ENCODE measurements at places on chromosomes 12 and 14.

DNA sequence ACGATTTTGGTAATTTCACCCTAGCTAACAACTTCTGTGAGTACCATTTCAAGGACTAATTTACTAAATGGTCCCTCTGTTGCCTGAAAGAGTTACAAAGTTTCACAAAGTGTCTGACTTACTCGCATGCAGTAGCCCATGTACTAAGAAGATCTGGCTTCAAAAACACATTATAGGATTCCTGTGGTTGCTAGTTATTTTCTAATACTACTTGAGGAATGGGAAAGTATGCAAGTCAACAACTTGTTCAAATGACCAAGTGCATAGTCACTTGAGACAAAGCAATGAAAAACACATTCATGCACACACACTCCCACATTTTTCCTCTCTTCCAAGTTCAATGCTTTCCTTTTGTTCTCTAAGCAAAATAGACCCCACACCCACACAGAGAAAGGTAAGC, 219.7 kb upstream of the TMPO start:
- no peak for DNase-seq

DNA sequence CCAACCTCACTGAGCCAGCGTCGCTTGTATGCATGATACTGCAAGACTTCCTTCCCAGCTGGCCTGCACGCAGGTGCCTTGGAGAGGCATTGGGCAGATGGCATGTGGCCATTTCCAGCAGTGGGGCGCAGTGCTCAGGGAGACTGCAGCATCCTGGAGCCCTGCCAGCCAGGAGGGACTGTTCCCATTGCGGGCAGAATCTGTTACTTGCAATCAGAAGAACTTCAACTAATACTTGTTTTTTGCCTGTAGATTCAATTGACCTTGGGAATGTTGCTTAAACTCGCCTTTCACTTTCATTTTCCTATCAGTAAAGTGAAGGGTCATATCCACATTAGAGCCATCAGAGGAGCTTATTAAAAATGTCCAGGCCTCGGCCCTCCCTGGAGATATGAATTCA, 29.8 kb downstream of the ANKRD9 start:
- DNase-seq: no peak

DNA sequence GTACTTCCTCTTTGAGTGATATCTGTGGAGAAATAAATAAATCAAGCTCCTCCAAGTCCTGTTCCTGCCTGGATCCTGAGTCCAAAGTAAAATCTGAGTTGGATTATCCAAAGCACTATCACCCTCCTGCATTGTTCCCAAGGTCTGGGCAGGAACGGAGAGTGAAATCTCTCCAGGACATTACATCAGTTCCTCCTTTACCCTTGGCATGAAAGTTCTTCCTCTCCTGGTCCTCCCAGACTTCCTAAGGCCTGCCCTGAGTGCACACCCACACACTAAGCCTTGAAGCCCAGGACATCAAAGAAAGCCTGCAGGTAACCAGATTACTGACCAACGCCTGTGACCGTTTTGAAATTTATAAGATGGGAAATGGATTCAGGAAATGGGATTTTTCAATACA, 206.8 kb upstream of the BCL2L14 start:
- no peak for DNase-seq

- no peak for DNase-seq
Measured at GRCh38 chr14:65150898-65151608, 48.7 kb upstream of the MAX start.

GRCh38 chr12:54419088-54419887, at the start of gene ITGA5:
ITGA5 (minus strand) TSS chr12:54419266; CDS start chr12:54419198, 68 bp downstream.
- DNase-seq: peak; percentile 50

DNA sequence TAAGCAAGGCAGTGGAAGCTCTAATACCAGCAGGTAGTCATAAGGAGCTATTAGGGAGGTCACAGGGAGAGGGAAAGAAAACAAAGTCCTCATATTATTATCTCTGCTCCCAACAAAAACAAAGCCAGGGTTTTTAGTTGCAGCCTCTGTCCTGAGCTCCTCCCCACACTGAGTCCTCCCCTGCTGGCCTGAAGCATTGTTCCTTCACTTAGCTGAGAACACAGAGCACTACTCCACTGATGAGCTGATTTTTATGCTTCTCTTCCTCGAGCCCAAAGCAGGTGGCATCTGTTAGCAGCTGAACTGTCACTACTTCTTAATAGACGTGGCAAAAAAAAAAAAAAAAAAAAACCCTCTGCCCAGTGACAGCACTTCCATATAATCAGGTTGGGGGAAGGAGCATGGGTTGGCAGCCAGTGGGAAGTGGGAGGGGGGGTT, 10.5 kb upstream of the STAC3 start:
- no peak for DNase-seq

DNA sequence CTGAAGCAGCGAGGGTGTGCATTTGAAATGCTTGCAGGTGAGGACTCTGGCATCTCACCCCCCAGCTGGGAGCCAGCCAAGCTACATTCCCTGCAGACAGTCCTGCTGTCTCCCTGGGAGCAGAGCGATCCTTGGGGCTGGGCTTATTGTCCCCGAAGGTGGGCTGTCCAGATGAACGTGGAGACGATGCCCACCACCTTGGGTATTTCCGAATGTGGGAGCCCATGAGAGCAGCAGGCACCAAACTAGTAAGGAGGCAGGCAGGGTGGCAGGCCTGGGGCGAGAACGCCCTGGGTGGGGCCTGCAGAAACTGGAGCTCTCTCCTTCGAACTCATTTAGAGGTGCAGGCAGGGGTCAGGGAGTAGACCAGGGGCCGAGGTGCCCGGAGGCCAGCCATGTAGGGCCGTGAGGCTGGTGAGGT, 18.5 kb downstream of the ZBTB42 start:
- DNase-seq: no peak

- DNase-seq: no peak
Measured at GRCh38 chr14:91238661-91239060, 5.8 kb downstream of the GPR68 start.

DNA sequence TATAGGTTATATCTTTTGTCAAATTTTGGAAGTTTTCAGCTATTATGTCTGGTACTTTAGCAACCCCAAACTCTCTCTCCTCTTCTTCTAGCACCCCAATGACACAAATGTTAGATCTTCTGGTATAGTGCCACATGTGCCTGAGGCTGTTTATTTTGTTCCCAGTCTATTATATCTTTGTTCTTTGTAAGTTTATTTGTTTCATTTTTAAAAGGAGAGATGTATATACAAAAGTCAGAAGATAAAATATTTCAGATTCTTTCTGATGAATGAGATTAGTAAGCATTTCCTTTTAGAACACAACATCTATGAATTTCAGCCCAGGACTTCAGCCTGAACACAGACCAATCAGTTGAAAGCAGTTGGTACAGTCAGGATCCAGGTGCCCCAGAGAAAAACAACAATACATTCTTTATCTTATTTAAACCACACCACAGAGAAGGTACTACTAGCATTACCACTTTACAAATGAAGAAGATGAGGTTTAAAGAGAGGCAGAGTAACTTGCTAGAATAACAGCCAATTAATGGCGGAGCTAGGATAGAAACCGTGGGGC, 114.1 kb upstream of the BTG1 start:
- no peak for DNase-seq

- DNase-seq: no peak
Measured at GRCh38 chr12:106044773-106045172, 94.0 kb downstream of the NUAK1 start.

- DNase-seq: no peak
Measured at GRCh38 chr12:32332446-32332845, 66.9 kb upstream of the FGD4 start.

GRCh38 chr12:22588817-22589216, 36.2 kb upstream of the ETNK1 start:
- DNase-seq: no peak

- no peak for DNase-seq
Measured at GRCh38 chr14:63477556-63477955, 65.6 kb downstream of the PPP2R5E start.

GRCh38 chr12:113002155-113002554, 23.8 kb downstream of the OAS2 start:
- no peak for DNase-seq

GRCh38 chr14:47857646-47858045, 182.2 kb upstream of the MDGA2 start:
- DNase-seq: no peak

DNA sequence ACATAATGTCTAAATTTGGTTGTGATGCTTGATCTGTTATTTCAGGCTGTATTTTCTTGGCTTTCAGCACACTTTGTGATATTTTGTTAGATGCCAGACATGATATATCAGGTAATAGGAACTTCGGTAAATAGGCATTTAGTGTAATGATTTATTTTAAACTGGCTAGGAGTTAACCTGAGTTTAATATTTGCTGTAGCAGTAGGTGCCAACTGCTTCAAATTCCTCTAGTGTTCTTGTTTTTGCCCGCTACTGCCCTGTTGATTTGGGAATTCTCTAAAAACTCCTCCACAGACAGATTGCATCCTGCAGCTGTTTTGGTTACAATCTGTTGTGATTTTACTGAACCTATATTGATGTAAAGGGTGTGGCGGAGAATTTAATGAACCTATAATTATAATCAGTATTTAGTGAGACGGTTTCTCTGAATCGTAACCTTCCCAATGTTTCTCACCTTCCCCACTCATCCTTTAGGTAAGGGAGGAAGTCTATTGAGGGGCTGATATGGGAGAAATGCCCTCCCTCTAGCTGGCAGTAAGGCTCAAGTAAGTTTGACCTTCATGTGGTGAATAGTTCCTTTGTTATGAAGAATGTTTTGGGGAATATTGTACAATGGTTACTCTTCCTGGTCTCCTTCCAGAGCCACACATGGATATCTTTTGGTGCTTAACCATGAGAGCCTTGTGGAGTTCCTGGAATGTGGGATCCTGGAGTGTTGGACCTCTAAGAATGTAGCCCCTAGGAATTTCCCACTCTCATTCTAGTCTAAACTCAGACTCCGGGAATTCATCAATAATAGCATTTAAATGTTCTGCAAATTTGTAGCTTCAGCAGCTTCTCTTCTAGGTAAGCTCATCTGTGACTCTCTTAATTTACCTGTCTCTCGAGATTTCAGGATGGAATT, 634.1 kb downstream of the FSCB start:
- DNase-seq: no peak

DNA sequence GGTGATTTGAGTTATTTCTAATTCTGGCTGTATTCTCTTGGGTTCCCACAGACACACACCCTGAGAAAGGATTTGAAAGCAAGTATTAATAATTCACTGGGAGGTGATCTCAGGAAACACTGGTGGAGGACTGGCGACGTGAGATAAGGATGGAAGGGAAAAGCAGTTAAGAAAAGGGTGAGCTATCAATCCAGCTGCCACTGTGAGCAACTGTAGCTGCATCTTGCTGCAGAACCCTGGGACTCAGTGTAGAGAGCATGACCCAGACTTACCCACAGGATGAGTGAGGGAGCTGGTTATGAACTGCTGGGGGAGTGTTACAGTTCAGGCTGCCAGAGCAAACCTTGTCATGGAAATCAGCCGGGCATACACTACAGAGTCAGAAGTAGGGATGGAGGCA, 71.9 kb downstream of the RESF1 start:
- no peak for DNase-seq

Measured in CD4-positive, alpha-beta T cell treated with Interleukin-12 subunit alpha and Interleukin-12 subunit beta, for 1 hour (primary cell).